ENCODE measurements at places on chromosomes 2 and 18.
A peak's percentile ranks its signal among the peaks of the same experiment; 100 is the strongest.

DNA sequence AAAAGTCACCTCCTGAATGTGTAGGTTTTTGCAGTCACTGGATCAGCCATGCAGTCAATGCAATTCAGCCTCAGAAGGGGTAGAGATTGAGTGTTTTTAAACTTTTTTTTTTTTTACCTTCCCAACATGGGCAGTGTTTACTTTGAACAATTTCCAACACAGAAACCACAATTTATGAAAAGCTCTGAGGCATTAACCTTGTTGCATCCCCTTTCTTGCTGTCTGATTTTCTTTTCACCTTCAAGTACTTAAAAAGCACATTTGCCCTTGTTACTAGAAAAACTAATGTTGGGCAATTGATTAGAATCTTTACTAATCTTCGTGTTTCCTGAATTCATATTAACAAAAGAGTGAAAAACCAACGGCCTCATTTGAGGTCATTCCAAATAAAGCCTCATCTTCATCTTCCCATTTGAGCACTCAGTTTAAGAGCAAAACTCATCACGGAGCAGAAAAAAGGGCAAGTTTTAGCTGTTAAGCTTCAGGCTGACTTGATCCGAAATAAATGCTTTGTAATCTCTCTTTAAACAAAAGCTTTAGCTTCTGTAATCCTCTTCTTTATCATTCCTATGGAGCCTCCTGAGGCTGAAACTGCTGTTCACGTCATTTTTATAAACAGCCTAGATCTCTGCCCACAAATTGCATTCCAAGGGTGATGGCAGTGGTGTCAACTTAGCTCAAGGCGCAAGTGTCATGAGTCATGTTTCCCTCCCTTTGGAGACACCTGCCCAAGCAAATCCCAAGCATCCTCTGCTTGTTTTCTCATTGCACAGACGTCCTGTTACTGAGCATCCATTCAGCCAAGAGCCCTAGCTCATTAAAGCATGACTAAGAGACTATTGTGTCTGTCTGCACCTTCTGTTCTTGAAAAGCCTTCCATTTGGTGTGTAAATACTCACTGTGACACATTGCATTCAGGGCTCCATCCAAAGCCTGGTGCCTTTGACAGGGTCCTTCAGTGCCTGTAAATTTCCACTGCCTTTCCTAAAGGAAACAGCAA, 107.7 kb downstream of the HNMT start:
- DNase-seq, result no peak

- DNase-seq, result peak; percentile 48
Observed at GRCh38 chr2:227862741-227863588, 8.5 kb upstream of the DAW1 start.

GRCh38 chr2:70035344-70035844, 51.9 kb upstream of the PCBP1 start:
- DNase-seq, result no peak

GRCh38 chr2:174286172-174286571, 37.8 kb upstream of the OLA1 start:
- DNase-seq, result no peak
